ENCODE measurements at places on chromosomes 3 and 15.

DNA sequence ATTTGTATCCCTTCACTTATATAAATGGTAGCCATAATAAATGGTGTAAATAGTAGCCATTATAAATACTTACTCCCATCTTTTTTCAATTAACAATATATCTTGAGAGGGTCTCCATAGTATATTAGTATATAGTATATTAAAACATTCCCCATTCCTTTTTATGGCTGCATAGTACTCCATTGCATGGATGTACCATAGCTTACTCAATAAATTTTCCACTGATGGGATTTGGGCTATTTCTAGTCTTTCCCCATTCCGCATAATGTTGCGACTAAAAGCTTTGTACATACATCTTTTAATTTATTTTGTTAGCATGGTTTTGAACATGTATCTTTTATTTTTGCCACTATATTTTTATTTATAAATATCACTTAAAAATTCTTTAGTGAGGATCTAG, 366.3 kb downstream of the IL20RB start:
- DNase-seq = no peak

DNA sequence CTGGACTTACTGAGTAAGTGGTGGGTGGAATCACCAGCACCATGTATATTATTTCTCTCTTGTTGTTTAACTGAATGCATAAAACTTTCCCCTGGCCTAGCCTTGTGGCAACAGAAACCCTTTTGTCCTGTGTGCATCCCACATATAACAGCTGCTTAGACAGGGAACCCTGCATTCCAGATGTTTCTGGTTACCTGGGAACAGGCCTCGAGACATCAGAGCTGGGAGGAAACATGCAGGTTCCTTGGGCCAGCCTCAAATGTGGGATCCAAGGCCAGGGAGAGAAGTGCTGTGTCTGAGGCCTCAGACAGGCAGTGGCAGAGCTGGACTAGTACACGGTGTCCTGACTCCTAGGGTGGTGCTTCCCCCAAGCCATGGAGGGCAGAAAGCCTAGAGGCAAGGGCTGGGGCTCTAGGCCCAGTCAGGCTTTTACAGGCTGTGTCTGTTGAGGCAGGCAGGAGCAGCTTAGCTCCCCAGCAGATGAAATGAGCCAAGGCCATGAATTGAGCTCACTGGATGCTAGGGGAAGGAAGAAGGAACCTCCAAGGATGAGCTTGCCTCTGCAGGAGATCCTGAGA, 57.7 kb downstream of the ITGA11 start:
- no peak for DNase-seq

- no peak for DNase-seq
Observed at GRCh38 chr15:90234096-90234988, at the start of gene GDPGP1. Gene GDPGP1, plus strand, starts transcription at chr15:90234209. Its CDS starts 6,700 bp downstream, at chr15:90240909.

DNA sequence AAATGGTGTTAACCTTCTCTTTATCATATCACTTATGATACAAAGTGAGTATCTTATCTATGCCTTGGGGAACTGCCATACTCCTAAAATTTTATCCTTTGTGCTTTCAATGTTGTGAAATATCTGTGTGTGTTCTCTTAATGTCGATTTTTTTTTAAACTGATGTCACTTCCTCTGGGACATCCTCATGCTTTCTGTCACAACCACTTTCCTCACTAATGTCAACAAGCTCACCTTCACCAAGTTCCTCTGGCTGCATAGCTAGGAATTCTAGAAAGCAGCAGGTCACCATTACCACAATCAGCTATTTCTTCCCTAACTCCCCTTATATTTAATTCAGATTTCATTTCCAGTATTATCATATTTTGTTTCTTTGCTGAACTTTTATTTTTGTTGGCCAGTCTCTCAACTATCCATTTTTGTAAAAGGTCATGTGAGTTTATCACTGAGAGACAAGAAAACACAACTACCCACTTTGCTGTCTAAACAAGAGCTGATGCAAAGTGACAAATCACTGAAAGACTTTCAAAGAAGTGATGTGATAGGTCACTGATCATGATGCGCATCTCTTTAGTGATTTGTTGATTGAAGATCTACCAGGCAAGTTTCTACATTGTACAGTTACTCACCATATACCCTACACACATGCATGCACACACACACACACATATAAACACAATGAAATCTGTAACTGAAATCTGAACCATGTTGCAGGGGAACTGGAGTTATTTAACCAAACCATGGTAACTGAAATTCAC, 369.0 kb downstream of the ULK4 start:
- no peak for DNase-seq

- no peak for DNase-seq
Observed at GRCh38 chr15:49895347-49896223, 223.4 kb downstream of the ATP8B4 start.

DNA sequence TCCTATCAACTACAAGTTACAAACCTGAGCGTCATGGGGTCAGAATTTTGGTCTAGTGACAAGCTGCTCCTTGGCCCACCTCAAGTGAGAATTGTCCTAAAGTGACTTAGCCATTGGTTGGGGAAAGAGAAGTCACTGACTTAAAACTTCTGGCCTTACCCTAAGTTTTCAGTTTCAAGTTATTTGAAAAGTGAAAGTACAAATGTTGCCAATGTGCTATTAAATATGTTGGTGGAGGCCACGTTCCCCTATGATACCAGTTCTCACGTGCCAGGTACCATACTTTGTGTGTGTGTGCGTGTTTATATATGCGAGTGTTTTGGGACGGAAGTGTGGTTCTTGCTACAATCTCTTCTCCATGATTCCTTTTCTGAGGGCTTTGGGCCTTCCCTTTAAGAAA, 22.6 kb upstream of the RASGRP1 start:
- no peak for DNase-seq

GRCh38 chr15:75578173-75578947, 755 bp downstream of the PTPN9 start:
- no peak for DNase-seq

DNA sequence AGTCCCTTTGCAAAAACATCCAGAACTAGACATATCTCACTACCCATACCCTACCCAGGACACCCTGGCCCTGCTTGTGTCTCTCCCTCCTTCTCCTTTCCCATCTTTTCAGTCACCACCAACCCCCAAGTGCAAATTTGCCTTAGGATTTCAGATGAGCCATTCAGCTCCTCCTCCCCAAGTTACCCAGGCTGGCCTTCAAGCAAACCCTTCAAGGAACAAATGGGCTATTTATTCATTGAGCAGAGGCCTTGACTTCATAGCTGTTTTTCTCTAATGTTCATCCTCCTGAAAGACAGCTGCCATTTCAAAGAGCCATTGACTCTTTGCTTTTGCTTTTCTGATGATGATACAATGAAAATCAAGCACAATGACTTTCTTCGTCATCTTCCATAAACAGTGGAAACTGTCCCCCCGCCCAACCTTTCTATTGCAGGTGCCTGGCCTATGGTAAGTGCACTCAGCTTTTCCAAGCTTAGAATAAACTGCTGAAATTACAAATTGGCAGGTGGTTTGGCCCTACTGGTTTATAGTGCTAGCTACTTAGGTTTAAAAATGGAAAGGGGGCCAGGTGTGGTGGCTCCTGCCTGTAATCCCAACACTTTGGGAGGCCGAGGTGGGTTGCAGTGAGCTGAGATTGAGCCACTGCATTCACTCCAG, 26.1 kb upstream of the KLHL6 start:
- no peak for DNase-seq

GRCh38 chr3:190825386-190826016, 37.0 kb downstream of the GMNC start:
- DNase-seq = no peak

DNA sequence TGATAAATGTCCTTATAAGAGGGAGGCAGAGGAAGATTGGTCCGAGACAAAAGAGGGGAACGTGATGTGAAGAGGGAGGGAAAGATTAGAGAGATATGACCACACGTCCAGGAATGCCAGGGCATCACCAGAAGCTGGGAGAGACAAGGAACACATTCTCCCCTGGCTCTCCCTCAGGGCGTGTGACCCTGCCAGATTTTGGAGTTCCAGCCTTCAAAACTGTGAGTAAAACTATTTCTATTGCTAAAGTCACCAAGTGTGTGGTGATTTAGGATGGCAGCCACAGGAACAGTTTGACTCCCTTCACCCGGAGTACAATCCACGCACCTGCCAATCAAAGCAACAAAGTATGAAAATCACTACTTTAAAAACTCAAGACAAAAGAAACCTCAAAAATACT, 32.1 kb upstream of the TJP1 start:
- DNase-seq = no peak

GRCh38 chr3:187802928-187803259, 57.6 kb upstream of the BCL6 start:
- no peak for DNase-seq

DNA sequence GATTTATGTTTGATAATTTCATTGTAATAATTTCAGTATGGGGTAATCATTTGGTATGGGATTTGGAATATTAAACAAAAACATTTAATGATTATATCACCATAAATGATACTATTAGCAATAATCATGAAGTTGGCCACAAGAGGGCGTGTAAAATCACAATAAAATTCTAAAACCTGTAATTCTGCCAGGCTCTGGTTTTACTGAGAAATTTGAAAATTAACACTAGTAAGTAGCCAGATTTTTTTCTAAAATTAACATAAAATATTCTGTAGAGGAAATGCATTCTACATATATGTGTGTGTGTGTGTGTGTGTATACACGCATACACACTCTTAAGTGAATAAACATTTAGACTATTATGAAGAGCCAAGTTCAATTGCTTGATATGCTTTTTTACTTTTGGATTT, 40.5 kb downstream of the FEZF2 start:
- no peak for DNase-seq

- no peak for DNase-seq
Observed at GRCh38 chr3:142263112-142263511, 37.7 kb upstream of the GK5 start.

GRCh38 chr15:52464478-52464877, 64.2 kb downstream of the MYO5A start:
- DNase-seq = no peak

- no peak for DNase-seq
Observed at GRCh38 chr3:53161820-53162671, 1.0 kb downstream of the PRKCD start.

- DNase-seq = no peak
Observed at GRCh38 chr3:98945101-98945524, 43.6 kb upstream of the DCBLD2 start.

DNA sequence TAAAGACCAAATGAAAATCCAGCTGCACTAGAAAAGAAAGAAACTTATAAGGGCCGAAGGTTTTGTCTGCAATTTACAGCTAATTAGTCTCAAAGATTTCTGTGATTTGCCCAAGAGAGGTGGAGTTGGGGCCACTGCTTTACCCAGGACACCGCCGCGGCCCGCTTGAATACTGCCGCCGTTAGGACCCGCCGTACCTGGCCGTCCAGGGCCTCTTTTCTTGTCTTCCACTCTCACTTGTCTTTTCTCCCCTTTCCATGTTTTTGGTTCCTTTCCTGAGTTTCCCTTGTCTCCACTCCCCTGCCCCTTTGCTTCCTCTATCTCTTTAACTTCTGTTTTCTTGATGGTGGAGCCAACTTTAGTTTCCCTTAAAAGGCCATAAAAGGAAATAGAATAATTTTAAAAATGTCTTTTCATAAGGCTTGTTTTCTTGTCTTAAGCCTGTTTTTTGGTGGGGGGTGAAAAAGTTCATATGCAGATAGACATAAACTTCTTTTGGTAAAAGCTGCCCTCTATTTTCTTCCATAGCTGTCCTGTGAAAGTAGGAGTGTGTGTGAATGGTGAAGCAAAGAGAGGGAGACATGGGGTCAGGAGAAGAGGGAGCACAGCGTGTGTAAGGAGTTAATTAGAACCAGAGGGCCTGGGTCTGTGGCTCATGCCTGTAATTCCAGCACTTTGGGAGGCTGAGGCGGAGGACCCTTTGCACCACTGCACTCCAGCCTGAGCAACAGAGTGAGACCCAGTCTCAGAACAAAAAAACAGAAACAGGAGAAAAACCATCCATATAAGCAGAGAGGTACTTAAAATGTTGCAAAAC, 16.0 kb upstream of the CCNL1 start:
- no peak for DNase-seq
